ENCODE measurements at places on chromosomes 4 and X. TPM values are rescaled to one million over a fixed set of nuclear protein-coding genes. Genes with fewer than 3 reads are reported as not detected.

UGT2B15 gene
- total RNA-seq, result not detected

KCNIP4 gene
- total RNA-seq, result not detected

PPP2R3B gene
- 7.1 TPM for total RNA-seq

TMEM31 gene
- total RNA-seq, result not detected

MEPE gene
- not detected for total RNA-seq

TXK gene
- not detected for total RNA-seq

RADX gene
- not detected for total RNA-seq

FAT4 gene
- 18.3 TPM for total RNA-seq

DCUN1D4 gene
- total RNA-seq, result 18.0 TPM

RASL11B gene
- total RNA-seq, result 6.4 TPM

RNF212 gene
- total RNA-seq, result 4.6 TPM

GAB3 gene
- total RNA-seq, result 4.6 TPM

USP17L12 gene
- not detected for total RNA-seq

MTCP1 gene
- 0.26 TPM for total RNA-seq

PF4V1 gene
- not detected for total RNA-seq

ABLIM2 gene
- 0.43 TPM for total RNA-seq

GAGE12E gene
- total RNA-seq, result not detected

HNRNPDL gene
- total RNA-seq, result 123 TPM

SSX3 gene
- not detected for total RNA-seq

CT83 gene
- not detected for total RNA-seq

Measured in pericardium fibroblast (primary cell).